Lower leg skin (tissue), 4 donors: ENCODE measurements at places on chromosomes 6 and 20. TPM values are rescaled to one million over a fixed set of nuclear protein-coding genes. Genes with fewer than 3 reads are reported as not detected.
A peak's percentile ranks its signal among the peaks of the same experiment; 100 is the strongest.

The ZFP64 gene
- 28.4 TPM for total RNA-seq

The PAX1 gene
- total RNA-seq: 0.19 TPM

DNA sequence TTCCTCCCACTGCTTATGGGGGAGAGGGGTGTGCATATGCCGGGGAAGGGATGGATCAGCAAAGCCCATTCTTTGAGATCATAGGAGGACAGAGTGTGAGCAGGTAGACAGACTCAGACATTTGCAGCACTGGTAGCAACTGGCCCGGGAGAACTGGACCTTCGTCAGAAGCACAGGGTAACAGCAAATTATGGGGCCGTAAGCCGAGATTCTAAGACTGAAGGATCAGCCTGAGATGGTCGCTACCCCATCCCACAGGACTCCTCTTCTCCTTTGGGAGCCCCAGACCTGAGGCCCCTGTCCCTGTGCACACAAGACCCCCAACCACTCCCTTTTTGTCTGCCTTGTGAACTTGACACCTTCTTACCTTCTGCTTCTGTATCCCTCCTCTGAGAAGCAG, 106.5 kb downstream of the TOX2 start:
- DNase-seq: no peak

DNA sequence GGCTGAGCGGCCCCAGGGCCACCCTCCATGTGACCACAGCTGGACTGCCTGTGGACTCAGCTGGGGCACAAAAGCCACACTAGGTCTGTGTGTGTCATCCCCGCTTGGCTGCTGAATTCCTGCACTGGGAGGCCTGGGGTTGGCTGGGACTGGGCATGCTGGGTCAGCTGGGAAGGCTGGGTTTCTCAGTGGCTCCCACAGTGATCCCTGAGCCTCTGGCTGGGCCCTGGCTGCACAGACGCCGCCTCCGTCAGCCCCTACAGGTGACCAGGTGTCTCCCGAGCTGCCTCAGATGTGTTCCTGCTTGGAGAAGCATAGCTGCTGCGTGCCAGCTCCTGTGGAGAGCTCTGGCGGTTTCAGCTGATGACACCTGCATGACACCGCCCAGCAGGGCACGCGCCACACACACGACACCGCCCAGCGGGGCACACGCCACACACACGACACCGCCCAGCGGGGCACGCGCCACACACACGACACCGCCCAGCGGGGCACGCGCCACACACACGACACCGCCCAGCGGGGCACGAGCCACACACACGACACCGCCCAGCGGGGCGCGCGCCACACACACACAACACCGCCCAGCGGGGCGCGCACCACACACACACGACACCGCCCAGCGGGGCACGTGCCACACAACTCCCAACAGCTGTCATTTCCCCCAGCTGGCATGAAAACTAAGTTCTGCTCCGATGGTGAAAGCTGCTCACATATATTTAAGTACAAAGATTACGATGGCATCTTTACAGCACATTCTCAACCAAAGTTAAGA, 88.8 kb downstream of the TAF4 start:
- no peak for DNase-seq

The SLC16A10 gene
- 37.4 TPM for total RNA-seq

- no peak for DNase-seq
These were observed 190.3 kb downstream of the TAF4 start for GRCh38 chr20:61875221-61875885.

The EEF1A2 gene
- 21.5 TPM for total RNA-seq

DNA sequence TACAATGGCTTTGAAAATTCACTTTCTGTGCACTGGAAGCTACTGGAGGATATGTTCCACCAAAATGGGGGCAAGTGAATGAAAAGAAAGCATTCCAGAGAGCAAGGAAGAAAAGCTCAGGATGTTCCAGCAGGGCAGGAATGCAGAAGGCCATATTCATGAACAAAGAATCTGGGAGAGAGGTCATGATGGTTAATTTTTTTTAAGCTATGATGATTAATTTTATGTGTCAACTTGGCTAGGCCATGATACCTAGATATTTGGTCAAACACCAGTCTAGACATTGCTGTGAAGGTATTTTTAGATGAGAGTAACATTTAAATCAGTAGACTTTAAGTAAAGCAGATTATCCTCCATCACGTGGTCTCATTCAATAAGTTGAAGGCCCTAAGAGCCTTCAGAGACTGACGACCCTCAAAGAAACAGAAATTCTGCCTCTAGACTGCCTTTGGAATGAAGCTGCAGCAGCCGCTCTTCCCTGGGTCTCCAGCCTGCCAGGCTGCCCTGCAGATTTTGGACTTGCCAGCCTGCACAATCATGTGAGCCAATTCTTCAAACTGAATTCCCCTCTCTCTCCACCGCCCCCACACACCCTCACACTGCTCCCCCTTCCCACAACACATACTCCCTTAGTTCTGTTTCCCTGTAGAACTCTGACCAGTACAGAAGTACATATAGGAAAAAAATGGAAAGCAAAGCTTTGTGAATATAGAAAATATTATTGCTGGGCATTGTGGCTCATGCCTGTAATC, 20.1 kb upstream of the GCM1 start:
- no peak for DNase-seq

DNA sequence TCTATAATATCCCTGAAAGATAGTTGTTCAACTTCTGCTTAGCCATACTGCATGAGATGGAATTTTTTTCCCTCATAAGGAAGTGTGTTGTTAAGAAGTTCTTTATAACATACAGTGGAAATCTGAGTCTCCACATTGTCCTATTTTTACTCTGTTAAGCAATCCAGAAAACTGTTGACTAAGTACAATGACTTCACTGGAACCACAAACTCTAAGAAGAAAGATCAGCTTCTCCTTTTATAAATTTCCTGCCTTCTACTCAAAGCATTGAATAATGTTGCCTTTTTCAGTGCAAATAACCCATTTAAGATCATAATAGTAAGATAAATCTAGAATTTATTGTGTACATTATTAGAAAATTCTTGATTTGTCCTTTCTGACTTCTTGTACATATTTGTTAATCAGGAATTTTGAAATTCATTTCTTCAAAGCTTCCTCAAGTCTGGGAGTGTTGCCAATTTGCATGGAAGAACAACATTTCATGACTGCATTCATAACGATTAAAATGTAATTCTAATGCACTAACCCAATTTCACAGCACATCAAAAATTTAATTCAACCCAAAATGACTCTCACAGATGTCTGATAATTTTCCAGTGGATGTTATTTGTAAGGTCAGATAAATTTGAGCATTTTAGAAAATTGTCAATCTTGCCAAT, 45.6 kb upstream of the ANKEF1 start:
- no peak for DNase-seq

- peak; percentile 62 for DNase-seq
These were observed 741 bp downstream of the PTPN1 start for GRCh38 chr20:50510706-50511542.

DNA sequence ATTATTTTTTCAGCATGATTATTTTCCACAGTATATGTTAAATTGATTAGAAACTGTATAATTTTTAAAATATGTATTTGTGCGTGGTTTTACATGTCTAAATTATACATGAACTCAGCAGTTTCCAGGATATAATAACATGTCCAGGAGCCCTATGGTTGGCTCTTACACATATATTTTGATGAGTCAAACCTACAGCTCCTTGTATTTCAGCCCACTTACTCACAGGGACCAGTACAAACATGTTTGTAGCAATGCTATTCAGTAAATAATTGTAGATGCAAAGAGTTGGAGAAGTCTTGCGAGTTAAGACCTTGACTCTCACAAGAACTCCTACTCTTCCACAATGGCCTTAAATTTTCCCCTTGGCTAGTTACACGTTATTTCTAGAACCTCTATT, 107.2 kb upstream of the SASH1 start:
- DNase-seq: no peak

- no peak for DNase-seq
These were observed 14.3 kb downstream of the PARD6B start for GRCh38 chr20:50745634-50746137.

The SIRPA gene
- 29.3 TPM for total RNA-seq

GRCh38 chr6:7773322-7773721, 47.4 kb downstream of the BMP6 start:
- no peak for DNase-seq

The TAF11 gene
- total RNA-seq: 14.5 TPM

The HRH3 gene
- not detected for total RNA-seq

GRCh38 chr6:157757430-157758403, 65.3 kb upstream of the SNX9 start:
- no peak for DNase-seq

The PROKR2 gene
- total RNA-seq: not detected

The DPPA5 gene
- not detected for total RNA-seq

The MYCT1 gene
- total RNA-seq: 2.1 TPM

DNA sequence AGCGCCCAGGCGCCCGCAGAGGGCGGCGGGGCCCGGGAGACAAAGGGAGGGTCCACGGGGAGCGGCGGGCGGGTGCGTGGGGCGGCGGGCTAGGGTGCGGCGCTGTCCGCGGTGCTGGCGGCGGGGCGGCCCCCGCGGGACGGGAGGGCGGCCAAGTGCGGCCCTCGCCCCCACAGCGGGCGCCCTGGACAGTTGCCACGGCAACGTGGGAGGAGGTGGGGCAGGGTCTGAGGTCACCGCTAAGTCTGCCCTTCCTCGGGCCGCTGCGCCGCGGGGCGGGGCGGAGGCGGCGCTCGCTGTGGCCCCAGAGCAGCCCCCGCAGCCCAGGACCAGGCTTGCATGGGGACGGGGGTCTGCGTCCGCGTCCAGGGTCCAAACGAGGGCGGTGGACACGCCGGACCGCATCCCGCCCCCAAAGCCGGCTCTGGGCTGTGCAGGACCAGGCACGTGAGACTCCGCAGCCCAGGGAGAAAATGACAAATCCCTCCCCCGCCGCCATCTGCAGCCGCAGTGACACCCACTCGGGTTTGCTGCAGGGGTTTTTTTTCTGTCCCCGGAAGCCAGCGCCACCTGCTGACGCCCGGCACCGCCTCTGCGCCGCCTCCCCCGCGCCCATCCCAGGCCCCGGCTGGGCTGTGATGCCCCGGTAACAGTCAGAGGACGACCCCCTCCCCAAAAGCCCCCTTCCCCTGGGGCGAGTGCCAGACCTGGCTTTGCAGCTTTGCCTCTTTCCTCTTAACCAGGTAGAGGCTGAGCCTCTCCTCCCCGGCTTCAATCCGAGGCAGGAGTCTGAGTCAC, 36.8 kb downstream of the YTHDF1 start:
- no peak for DNase-seq

- no peak for DNase-seq
These were observed 29.3 kb downstream of the SRC start for GRCh38 chr20:37375227-37375626.

GRCh38 chr6:148535976-148536375, 193.3 kb downstream of the SASH1 start:
- DNase-seq: no peak

The ILRUN gene
- 62.0 TPM for total RNA-seq

DNA sequence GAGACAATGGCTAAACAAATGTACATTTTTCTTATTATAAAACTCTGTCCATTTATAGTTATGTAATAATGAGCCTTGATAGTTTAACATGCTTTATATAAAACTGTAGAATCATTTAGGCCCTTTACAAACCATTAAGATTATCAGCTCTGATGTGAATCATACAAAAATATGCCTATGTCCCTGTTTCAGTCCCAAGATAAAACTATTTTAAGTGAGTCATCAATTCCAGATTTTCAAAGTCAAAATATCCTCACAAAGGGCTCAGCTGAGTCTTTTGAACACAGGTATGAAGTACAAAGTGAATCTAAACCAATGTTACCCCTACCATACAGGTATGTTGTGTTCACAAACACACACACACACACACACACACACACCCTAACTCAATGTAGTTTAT, 88.0 kb downstream of the PTPRK start:
- no peak for DNase-seq

GRCh38 chr6:145815309-145816274, 997 bp upstream of the FBXO30 start:
- no peak for DNase-seq

DNA sequence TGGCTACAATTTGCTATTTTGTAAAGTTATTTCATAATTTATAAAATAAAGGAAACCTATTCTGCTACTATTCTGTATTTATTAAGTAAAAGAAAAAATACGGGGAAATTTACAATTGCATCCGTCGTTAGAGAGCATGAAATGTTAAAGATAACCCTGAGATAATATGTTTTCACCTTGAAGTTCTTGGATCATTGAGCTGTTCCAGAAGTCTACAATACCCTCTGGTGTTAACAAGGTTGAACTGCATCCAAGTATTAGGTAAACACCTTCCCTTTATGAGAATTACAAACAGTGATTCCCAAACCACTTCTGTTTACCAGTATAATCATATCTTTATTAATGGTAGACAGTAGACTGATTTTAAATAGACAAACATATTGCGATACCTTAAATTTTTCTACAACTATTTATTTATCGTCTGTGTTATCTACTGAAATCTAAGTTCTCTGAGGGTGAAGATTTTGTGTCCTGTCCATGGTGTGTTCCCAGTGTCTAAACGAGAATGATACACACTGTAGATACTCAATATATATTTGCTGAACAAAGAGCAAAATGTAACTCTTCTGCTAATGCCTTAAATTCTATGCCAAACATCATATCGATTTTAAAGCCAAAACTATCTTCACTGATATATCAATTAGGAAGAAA, 28.2 kb downstream of the TBC1D32 start:
- no peak for DNase-seq

The CLIC5 gene
- 1.2 TPM for total RNA-seq

The CAP2 gene
- 2.0 TPM for total RNA-seq

- DNase-seq: peak; percentile 26
These were observed 17.4 kb upstream of the EEF1A1 start for GRCh38 chr6:73538116-73538779.

- no peak for DNase-seq
These were observed 21.3 kb downstream of the TRMT6 start for GRCh38 chr20:5928836-5929715.

The GABRR1 gene
- not detected for total RNA-seq

The TAGAP gene
- total RNA-seq: 1.1 TPM

The HLA-DQB2 gene
- 73.7 TPM for total RNA-seq

GRCh38 chr6:134117409-134117808, 65.0 kb upstream of the SLC2A12 start:
- DNase-seq: no peak

- DNase-seq: no peak
These were observed 269.8 kb downstream of the HACE1 start for GRCh38 chr6:104589940-104590339.

- no peak for DNase-seq
These were observed 1.6 kb upstream of the QKI start for GRCh38 chr6:163412801-163413344.

GRCh38 chr6:300494-301198, 8.4 kb downstream of the DUSP22 start:
- DNase-seq: no peak

GRCh38 chr20:60283281-60283680, 325.1 kb downstream of the CDH26 start:
- no peak for DNase-seq

GRCh38 chr6:34190504-34191122, 44.7 kb upstream of the GRM4 start:
- no peak for DNase-seq

GRCh38 chr6:3610921-3611320, 140.6 kb downstream of the PXDC1 start:
- DNase-seq: no peak

- DNase-seq: no peak
These were observed 1.7 kb downstream of the PHF10 start for GRCh38 chr6:169722362-169723199.

The LY6G6F gene
- not detected for total RNA-seq

GRCh38 chr6:23559587-23560343, 566.2 kb upstream of the NRSN1 start:
- no peak for DNase-seq
